ENCODE measurements at places on chromosomes 11 and 22. TPM values are rescaled to one million over a fixed set of nuclear protein-coding genes. Genes with fewer than 3 reads are reported as not detected.

- H3K4me3 ChIP-seq: no peak overlapping the region
- DNase-seq: no peak
- no peaks in the 10 kb centered on the region for H3K36me3 ChIP-seq
- H3K27ac ChIP-seq: no peak overlapping the region
Measured at GRCh38 chr22:27259433-27259832, 542.1 kb downstream of the MN1 start.

DNA sequence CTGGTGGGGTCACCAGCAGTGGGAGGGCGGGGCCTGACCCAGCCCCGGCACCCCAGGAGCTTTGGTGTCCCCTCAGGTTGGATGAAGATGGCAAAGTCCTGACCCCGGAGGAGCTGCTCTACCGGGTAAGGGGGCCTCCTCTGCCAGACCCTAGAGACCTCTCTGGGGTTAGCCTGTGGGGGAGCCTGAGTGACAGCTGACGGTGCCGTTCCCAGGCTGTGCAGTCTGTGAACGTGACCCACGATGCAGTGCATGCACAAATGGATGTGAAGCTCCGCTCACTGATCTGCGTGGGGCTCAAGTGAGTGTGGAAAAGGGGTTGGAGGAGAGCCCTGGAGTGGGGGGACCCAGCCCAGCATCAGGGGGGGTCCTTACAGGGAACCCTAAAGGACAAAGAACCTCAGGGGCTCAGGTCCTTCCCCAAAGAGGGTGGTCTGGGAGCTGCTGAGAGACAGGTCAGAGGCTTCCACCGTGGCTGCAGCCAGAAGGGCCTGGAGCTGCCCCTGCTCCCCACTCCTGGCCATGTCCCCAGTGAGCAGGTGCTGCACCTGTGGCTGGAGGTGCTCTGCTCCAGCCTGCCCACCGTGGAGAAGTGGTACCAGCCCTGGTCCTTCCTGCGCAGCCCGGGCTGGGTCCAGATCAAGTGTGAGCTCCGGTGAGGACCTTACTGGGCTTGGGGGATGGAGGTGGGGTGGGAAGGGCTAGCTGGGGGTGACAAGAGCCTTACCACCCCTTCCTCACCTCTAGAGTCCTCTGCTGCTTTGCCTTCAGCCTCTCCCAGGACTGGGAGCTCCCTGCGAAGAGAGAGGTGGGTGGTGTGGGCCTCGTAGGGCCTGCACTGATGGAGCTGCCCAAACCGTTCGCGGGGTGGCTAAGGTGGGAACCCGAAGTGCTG lies 38.6 kb downstream of the SGSM3 start:
- no peaks in the 10 kb centered on the region for H3K4me1 ChIP-seq
- H3K27ac ChIP-seq: peak overlapping the region; percentile 29
- H3K27me3 ChIP-seq: no peaks in the 10 kb centered on the region
- H3K36me3 ChIP-seq: peaks cover 9% of the 10 kb centered on the region

- no peak for DNase-seq
- H3K27ac ChIP-seq: peak overlapping the region; percentile 57
- H3K4me3 ChIP-seq: no peak overlapping the region
- no peaks in the 10 kb centered on the region for H3K36me3 ChIP-seq
Measured at GRCh38 chr22:33869946-33870345, 50.3 kb downstream of the LARGE1 start.

Gene ARHGEF17
- 54.7 TPM for total RNA-seq
